Non-pigmented ciliary epithelial cell (primary cell): ENCODE measurements at places on chromosomes 16 and 17.

DNA sequence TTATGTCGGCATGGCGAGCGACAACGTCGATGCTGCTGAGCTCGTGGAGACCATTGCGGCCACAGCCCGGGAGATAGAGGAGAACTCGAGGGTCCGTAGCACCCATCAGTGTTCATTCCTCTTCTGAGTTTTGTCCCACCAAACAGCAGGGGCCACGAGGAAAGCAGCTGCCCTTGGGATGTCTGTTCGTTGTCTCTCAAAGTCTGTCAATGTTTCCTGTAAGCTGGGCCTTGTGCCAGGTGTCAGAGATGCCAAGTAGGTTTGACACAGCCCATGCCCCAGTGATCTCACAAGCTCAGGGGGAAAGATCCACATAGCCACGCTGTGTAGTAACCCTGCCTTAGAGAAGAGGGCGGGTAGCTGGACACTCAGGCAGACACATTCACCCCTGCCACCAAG lies 22.6 kb downstream of the NTAN1 start:
- no peak for DNase-seq

- DNase-seq, result peak; percentile 74
These were observed at the start of gene MILR1 for GRCh38 chr17:64448665-64449512. Gene MILR1, plus strand, starts transcription at chr17:64449115. Its CDS starts 54 bp downstream, at chr17:64449169.

GRCh38 chr17:64384253-64385186 lies 6.1 kb downstream of the PECAM1 start:
- DNase-seq, result no peak

GRCh38 chr17:74449306-74449705 lies 17.1 kb upstream of the CD300A start:
- no peak for DNase-seq

DNA sequence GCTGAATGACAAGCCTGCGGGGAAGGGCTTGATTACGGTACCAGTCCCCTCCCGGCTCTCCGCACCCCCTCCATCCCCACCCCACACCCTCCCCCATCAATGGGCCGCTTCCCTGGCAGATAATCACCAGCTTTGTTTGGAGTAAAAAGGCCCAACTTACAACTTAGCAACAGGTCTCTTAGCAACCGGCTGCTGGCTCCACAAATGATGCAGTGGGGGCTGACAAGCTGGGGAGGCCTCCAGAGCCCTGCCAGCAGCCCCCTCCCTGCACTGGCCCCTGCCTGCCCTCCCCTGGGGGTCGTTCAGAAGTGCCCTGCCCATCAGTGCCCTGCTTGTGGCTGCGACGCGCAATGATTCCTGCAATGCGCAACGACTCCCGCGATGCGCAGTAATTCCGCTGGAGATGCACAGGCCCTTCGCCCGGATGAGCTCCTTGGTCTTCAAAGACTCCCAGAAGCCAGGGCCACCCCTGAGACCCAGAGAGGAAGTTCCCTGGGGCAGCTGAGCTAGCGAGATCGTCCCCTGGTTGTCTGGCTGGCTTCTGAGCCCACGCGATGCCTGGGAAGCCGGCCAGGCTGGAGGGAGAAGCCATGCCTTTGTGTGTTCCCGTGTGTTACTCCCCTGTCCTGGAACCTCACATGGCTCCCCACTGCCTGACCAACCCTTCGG lies 23.3 kb downstream of the CPNE2 start:
- no peak for DNase-seq

- DNase-seq, result no peak
These were observed 65.7 kb downstream of the TMEM132E start for GRCh38 chr17:34644941-34645550.

DNA sequence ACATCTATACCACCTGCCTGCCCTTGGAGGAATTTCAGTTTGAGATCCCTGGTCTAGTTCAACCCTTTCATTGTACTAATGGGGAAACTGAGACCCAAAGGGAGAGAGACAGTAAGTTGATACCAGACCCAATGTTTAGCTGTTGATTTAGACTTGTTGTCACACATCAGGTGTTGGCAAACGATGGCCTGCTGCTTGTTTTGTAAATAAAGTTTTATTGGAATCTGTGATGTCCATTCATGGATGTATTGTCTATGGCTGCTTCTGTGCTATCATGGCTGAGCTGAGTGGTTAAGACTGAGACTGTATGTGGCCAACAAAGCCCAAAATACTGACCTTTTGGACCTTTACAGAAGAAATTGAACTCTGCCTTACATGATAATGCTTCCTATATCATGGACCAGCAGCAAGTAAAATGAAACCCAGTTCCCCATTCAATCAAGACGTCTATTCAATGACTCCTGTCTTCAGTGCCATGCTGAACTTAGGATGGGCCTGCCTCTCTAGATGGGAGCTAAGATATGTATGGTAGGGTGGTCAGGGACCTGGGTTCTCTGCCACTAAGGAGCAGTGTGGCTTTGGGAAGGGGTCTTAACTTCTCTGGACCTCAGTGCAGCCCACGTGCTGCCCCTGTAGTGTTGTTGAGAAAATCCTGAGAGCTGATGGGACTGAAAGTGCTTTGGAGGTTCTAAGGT lies 111.0 kb downstream of the IRX5 start:
- no peak for DNase-seq

- no peak for DNase-seq
These were observed 31.6 kb downstream of the ADGRG5 start for GRCh38 chr16:57574086-57574485.

DNA sequence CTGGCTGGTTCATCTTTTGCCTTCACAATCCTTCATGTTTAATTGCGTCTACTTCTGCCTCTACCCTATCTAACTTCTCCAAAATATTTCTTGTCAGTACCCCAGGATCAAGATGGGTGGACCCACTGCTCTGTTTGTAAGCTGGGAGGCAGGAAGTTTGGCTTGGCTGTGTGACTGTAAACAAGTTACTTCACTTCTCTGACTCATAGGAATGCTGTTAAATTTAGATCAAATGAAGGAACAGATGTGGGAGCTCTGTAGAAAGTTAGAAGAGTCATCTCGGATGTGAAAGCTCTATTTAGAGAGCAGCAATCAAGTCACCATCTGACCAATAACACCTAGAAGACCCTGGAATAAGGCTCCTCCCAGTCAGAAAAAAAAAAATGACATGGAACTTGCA lies 55.2 kb upstream of the MRTFB start:
- peak; percentile 73 for DNase-seq

DNA sequence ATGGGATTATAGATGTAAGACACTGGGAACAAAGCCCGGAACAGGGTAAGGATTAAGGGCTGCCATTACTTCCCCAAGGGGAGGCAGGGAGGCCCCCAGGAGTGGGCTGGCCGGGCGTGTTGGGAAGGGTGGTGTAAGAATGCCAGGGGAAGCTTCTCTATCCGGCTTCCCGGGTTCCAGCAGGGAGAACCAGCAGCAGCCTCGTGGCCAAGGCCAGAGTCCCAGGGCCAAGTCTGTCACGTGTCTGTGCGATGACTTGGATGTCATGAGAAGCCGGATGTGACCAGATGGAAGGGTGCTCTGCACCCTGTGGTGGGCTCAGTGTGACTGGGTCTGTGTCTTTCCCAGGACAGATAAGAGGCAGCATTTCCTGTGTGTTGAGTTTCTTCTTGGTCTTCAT lies 52.1 kb downstream of the SCNN1B start:
- DNase-seq, result no peak

GRCh38 chr16:76577003-76577402 lies 299.8 kb downstream of the CNTNAP4 start:
- no peak for DNase-seq

- no peak for DNase-seq
These were observed 9.6 kb downstream of the ABCA10 start for GRCh38 chr17:69218986-69219385.

- no peak for DNase-seq
These were observed 170.2 kb upstream of the SALL1 start for GRCh38 chr16:51321251-51321650.

DNA sequence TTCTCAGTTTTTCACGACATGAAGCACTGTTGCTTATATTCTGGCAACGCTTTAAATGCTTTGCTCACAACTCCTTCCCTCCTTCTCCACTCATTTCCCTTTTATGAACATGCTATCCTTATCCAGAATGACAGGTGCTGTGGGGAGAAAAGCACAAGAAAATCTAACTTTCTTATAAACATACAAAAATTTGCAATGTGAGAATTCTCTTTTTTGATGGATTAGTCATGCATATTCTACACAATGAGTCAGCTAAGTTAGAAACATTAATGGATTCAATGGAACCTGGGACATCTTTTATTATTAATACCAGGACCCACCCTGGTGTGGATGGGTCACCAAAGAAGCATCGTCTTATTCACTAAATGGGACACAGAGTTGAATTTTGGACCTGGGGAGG lies 234.6 kb upstream of the CDH5 start:
- DNase-seq, result no peak

DNA sequence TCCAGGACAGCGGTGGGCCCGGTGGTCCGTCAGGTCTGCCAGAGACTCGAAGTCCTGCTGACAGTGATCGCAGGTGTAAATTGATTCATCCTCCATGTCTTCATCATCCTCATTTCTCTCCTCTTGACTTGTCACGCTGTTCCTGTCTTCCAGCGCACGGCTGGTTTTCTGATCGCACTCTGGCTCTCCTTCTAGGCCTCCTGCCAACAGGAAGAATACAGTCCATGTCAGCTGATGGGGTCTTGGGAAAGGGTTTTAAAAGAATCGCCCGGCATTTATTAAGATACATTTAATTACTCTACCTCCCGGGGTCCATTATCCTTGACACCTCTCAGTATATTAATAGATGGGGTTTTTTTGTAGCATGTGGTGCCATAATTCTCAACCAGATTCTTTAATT lies 125.1 kb downstream of the ZNF423 start:
- no peak for DNase-seq

DNA sequence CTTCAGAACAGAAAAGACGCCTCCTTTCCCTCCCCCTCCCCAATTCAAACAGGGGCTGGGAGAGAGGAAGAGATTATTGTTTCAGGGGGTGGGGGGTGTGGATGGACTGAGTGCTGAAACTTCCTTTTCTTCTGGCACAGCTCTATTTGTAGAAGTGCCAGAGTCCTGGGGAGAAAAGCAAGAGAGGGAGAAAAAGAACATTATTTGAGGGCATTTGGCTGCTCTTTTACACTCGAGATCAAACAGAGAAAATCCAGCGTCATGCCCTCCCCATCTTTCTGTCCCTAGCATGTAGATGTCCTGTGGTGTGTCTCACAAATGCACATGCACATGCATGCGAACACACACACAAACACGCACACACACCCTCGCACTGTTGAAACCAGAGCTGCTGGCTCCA lies 13.0 kb downstream of the ARL4D start:
- DNase-seq, result no peak

DNA sequence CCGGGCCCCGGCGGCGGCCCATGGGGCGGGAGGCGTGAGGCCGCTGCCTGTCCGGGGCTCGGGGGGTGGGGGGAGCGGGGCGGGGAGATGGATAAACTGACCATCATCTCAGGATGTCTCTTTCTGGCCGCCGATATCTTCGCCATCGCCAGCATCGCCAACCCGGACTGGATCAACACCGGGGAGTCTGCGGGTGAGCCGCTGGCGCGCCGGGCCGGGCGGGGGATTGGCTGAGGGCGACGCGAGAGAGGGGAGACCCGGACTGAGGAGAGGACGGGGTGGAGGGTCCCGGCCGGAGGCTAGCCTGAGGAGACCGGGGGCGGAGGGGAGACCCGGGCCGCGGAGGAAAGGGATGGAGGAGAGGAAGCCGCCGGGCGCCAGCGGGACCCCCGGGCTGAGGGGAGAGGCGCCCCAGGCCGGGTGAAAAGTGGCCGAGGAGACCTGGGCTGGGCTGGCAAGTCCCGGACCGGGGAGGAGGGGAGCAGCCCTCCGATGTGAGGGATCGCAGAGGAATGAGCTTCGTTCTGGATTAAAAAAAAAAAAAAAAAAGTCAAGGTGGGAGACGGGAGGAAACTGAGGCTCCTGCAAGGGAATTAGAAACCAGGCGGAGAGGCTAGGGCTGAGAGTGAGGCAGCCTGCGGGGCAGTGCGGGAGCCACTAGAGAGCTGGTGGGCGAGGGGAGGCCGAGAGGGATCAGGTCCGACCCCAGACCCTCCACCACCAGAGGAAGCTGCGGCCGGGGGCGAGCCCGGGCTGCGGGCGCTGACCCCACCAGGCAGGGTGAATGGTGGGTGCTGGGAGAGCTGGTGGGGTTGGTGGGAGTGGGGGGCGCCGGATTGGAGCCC lies 526 bp downstream of the MOSMO start:
- no peak for DNase-seq

DNA sequence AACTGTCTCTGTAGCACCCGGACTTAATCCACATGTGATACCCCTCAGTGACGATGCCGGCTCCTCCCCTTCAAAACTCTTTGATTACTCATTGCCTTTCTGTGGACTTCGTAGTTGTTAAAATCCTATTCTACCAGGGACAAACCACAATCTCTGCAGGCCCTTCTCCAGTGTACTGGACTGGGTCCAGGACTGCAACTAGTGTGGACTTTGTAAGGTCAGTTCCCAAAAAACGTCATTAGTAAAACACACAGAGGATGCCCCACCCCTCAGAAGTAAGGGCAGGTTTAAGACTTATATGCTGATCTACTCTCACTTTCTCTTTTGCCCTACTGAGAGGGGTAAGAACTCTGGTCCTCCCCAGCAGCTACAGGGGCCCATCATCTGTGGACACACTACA lies 10.5 kb upstream of the NUDT7 start:
- DNase-seq, result no peak

DNA sequence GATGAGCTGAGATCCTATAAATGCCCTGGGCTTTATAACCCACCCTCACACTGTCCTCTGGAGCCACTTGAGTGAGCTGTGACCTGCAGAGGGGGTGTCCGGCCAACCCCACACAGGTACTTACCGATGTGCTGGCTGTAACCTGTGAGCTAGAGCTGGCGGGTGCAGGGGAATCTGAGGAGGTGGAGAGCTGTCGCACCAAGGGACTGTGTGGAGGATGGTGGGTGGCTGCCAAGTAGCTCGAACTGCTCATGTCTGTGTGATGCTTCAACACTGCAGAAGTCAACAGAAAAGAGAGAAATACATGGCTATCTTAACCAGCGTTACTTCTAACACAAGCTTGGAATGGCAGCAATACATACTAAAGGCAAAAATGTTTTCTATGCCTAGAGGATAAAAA lies 39.4 kb downstream of the STH start:
- DNase-seq, result no peak

DNA sequence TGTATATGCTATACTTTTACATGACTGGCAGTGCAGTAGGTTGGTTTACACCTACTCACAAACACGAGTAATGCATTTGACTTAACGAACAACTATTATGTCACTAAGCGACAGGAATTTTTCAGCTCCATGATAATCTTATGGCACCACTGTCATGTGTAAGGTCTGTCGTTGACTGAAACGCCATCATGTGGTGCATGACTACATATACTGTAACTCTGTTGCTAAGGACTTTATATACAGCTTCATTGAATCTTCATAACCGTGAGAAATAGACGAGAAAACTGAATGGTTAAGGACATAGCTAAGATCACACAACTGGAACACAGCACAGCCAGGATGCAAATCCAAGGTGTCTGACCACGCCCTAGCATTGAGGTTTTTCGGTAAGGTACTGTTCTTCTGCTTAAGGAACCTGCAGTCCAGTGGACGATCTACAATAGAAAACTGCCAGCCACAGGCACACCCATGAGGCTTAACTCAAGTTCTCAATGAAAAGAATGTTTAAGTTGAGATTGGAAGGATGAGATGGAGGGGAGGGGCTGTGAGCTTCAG lies 3.3 kb downstream of the CFAP20 start:
- no peak for DNase-seq

GRCh38 chr16:9092978-9093344 lies 1.5 kb downstream of the HAPSTR1 start:
- no peak for DNase-seq

- no peak for DNase-seq
These were observed 4.9 kb upstream of the ABAT start for GRCh38 chr16:8669481-8669880.

- DNase-seq, result no peak
These were observed 51.3 kb upstream of the FA2H start for GRCh38 chr16:74825941-74826340.
